ENCODE measurements at places on chromosomes 4 and X. TPM values are rescaled to one million over a fixed set of nuclear protein-coding genes. Genes with fewer than 3 reads are reported as not detected.

GRCh38 chr4:98484031-98484430 lies 174.4 kb downstream of the TSPAN5 start:
- DNase-seq = no peak

DNA sequence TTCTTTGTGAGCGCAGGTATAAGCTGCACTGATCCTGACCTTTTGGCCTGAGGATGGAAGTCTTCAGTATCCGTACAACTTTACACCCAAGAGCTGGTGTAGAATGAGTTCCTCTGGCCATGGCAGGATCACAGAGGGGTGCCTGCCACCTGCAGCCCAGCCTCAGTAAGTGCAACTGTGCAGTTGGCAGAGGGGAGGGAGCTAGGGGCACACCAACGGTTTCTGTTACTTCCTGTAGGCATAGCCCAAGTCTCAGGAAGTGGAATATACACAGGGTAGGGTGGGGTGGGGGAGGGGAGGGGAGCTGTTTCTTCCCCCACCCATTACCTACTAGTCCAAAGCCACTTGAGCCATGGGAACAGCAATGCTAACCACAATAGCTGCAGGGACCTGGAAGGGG lies 85.4 kb upstream of the GBA3 start:
- peak; percentile 44 for DNase-seq

- no peak for DNase-seq
These were observed 822 bp upstream of the PFKFB1 start for GRCh38 chrX:54994668-54995351.

GRCh38 chr4:957581-958313 lies 15.6 kb downstream of the DGKQ start:
- no peak for DNase-seq

DNA sequence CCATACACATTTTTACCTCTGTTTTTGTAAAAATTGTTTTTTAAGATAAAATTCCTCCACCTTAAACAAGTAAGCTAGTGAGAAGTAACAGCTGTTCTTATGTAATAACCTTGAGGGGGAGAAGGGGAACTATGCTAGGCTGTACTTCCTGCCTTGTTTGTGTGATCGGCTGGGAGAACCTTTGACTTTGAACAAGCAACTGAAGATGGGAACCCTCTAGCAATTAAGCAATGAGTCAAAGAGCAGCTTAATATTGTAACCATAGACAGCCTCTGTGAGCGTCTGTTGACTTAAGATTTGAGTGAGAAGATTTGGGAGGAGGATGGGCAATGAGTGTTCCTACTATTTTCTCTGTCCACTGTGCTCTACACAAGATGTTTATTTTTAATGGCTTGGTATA lies 135.1 kb downstream of the SCLT1 start:
- DNase-seq = no peak

DNA sequence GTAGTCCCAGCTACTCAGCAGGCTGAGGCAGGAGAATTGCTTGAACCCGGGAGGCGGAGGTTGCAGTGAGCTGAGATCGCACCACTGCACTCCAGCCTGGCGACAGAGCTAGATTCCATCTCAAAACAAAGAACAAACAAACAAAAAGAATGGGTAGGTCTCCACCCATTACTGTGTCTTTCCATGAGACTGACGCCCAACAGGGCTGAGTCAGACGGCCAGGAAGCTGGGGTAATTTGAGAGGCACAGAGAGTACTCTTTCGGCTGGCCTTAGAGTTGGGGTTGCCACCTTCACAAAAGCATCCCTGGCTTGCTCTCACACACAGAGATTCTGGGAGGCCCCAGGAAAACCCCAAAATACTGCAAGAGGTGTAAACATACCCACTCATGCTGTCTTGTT lies 72.0 kb upstream of the DHRSX start:
- no peak for DNase-seq

DNA sequence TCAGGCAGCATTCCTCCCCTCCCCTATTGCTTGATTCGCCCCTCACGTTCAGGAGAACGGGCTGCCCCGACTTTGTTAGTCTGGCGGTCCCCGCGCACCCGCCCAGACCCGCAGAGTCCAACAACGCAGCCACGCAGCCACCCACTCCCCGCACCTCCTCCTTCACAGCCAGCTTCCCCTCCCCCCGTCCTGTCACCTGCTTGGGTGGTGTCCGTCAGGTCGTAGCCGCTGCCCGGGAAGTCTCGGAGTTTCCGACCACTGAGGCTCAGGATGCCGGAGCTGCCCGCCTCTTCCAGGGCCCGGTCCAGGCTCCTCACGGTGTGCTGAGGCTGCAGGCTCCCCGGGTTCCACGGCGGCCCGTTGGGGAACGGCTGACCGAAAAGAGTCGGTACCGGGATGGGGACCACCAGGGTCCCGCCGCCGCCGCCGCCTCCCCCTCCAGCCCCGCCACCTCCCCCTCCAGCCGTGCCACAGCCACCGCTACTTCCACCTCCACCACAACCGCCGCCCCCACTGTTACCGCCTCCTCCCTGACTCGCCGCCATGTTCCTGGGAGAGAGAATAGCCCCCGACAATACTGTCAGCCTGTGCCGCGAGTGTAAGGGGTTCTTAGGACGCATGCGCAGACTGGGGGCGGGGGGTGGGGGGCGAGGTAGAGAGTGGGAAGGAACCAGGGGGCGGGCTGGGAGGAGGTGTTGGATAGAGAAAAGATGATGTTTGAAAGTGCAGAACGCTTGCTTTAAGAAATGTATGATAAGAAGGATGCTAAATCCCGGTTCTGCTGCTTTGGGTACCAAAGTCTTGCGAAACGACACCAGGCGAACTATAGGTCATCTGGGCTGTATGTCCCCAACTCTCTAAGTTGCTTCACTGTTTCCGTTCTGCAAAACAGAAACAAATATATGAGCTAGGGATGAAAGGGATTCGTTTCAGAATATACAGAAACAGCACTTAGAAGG lies at the start of gene LRCH2:
Gene LRCH2 (minus strand): TSS at position 600 of the 959 bp plus-strand sequence. CDS start 55 bp downstream, at position 545.
- DNase-seq = no peak

NR3C2 gene
- 35.0 TPM for total RNA-seq

HOPX gene
- total RNA-seq = 4.3 TPM

PAK3 gene
- 1.5 TPM for total RNA-seq

YY2 gene
- total RNA-seq = 1.0 TPM
